ENCODE measurements at places on chromosomes 3 and 15. TPM values are rescaled to one million over a fixed set of nuclear protein-coding genes. Genes with fewer than 3 reads are reported as not detected.

Gene TMEM108
- 0.37 TPM for polyA plus RNA-seq

Gene SERPINI2
- polyA plus RNA-seq, result 1.1 TPM

Gene EBLN2
- polyA plus RNA-seq, result 0.19 TPM

Gene CHRM5
- polyA plus RNA-seq, result not detected

Gene TRAIP
- polyA plus RNA-seq, result 4.3 TPM

Gene UBAP1L
- polyA plus RNA-seq, result 4.0 TPM

Gene ACTR8
- 9.6 TPM for polyA plus RNA-seq

Gene LMOD3
- 0.31 TPM for polyA plus RNA-seq

Gene STAB1
- 33.7 TPM for polyA plus RNA-seq

Gene ADIPOQ
- polyA plus RNA-seq, result 0.13 TPM

Gene CHRNA7
- polyA plus RNA-seq, result 1.1 TPM

Gene PRR23E
- not detected for polyA plus RNA-seq

Gene C2CD4A
- polyA plus RNA-seq, result 2.6 TPM

Gene SPTBN5
- polyA plus RNA-seq, result 2.6 TPM

Gene C3orf18
- polyA plus RNA-seq, result 9.0 TPM

Gene DUOXA2
- polyA plus RNA-seq, result 8.9 TPM

Gene CCR3
- not detected for polyA plus RNA-seq
